ENCODE measurements at places on chromosomes 3 and 15.

- no peak for DNase-seq
Measured at GRCh38 chr15:74259292-74259648, 23.1 kb downstream of the CCDC33 start.

DNA sequence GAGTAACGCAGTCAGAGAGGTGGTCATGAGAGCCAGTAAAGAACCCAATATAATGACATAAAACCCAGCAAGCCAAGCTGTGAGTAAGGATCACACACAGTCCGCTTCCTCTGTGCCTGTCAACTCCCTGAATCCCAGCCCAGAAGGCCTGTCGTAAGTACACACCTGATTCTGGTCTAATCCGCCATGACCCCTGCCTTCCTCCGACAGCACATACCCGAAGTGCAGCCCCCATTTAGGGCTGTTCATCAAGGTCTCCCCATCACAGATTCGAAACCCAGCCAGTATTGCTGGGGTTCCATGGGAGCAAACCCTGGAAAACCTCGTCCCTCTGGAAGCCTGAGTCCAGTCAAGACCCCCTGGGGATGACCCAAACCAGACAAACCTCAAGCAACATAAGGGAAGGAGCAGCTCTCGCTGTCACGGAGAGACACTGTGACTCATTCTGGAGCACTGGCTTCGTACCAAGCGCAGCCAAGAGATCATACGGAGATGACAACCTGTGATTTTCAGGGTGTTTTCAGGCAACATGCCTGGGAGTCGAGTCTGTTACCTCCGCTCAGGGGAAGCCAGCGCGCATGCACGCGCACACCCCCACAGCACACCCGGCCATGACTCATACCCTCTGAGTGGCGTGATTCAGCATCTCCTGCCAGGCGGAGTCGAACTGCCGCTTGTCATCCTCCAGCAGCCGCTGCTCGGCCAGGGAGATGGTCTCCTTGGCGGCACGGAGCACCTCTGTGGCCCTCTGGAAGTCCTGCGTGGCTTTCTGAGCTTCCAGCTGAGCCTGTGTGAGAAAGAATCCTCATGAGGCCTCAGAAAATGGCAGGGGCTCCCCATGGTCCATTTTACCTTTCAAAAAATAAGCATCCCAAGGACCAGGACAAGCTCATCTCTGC lies 63.0 kb downstream of the SH3BP5 start:
- DNase-seq, result peak; percentile 55

- no peak for DNase-seq
Measured at GRCh38 chr3:177553579-177553978, 356.3 kb upstream of the TBL1XR1 start.

DNA sequence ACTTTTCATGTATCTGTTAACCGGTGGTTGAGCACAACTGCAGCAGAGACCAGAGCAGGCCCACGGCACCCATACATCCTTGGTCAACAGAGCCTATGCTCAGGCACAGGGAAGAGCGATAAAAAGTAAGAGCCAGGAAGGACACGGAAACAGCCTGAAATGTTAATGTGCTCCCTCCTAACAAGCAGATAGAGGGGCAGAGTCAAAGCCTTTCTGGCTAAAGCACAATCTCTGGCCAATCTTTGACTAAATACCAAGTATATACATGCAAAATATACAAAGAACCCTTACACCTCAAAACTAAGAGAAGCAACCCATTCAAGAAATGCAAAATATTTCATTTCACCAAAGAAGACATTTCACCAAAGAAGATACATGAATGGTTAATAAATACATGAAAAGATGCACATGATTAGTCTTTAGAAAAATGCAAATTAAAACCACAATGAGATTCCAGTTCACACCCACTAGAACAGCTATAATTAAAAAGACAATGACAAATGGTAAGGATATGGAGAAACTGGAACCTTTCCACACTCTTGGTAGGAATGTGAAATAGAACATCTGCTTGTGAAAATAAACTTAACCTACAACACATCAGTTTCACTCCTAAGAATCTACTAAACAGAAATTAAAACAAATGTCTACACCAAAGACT lies 88.0 kb downstream of the OSBPL10 start:
- DNase-seq, result no peak

GRCh38 chr3:33900809-33901505 lies 102.5 kb downstream of the PDCD6IP start:
- no peak for DNase-seq

GRCh38 chr3:143763564-143764162 lies 84.6 kb downstream of the SLC9A9 start:
- DNase-seq, result peak; percentile 32

GRCh38 chr3:188282871-188283270 lies 128.9 kb downstream of the LPP start:
- DNase-seq, result no peak

- no peak for DNase-seq
Measured at GRCh38 chr3:137207616-137208015, 249.8 kb downstream of the IL20RB start.

GRCh38 chr3:98513091-98513511 lies 9.6 kb downstream of the CLDND1 start:
- DNase-seq, result no peak

GRCh38 chr15:57171426-57171825 lies 204.9 kb upstream of the CGNL1 start:
- DNase-seq, result no peak

DNA sequence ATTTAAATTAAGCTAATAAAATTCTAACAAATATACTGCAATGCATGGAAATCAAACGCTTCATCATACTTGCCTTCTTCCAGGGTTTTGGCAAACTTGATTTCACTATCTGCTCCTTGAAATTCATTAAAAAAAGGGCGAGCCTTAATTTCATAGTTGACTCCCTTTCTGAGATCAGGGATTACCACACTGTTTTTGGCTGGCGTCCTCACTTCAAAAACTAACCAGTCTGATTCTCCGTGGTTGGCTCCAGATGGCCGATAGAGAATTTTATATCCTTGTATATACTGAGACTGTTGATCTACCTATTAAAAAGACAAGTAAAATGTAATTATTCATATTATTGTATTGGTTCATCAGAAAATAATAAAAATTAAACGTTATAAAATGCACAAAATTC lies 1106.8 kb downstream of the ROBO1 start:
- no peak for DNase-seq

- no peak for DNase-seq
Measured at GRCh38 chr3:47082519-47082918, 81.4 kb downstream of the SETD2 start.

DNA sequence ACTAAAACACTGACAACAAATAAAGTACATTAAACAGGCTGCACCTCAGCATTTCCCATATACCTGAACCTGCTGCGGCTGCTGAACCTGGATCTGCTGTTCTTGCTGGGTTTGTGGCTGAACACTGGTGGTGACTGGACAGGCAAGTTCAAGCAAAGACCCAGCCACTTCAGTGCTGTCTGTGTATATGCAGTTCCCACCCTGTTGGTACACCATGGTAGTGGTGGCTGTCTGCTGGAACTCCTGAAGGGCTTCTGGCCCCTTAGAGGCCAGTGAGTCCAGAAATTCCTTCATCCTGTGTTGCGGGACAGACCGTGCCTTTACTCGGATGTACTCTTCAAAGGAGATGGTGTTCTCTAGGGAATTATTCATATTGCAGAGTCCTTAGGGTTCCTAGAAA lies 17.2 kb downstream of the QRICH1 start:
- DNase-seq, result no peak

- DNase-seq, result no peak
Measured at GRCh38 chr15:101065570-101066221, 146.5 kb downstream of the LRRK1 start.

DNA sequence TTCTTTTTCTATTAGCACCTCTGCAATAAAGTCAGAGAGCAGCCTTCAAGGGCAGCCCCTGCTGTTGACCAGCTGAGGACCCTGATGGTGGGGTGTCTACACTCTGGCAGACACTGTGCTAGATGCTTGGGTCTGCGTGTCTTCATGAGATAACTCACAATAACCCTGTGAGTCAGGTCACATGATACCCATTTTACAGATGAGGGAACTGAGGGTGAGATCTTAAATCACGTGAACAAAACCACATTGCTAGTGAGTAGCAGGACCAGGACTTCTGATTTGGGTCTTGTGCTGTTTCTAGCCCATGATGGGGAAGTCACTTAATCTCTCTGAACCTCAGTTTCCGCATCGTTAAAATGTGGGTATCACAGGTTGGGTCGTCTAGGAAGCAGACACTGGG lies 118.5 kb upstream of the LIPC start:
- no peak for DNase-seq

GRCh38 chr3:12188681-12189287 lies 30.1 kb upstream of the TIMP4 start:
- no peak for DNase-seq

GRCh38 chr3:126551121-126551838 lies 7.5 kb downstream of the C3orf22 start:
- peak; percentile 38 for DNase-seq

DNA sequence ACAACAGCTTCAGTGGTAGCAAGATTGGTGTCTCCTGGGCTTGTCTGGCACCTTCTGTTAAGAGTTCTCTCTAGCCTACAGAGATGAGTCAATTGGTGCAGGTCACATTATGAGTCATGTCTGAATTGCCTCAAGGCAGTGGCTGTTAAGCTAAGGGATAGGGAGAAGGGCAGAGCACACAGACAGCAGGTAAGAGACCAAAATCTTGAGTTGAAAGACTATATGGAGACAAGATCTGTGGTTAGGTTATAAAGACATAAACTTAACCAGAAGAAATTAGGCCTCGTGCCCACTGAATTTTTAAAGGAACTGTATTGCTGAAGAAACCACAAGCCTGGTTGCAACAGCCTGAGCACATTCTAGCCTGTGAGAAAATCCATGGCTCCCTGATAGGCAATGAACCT lies 19.2 kb upstream of the KPNA1 start:
- no peak for DNase-seq

DNA sequence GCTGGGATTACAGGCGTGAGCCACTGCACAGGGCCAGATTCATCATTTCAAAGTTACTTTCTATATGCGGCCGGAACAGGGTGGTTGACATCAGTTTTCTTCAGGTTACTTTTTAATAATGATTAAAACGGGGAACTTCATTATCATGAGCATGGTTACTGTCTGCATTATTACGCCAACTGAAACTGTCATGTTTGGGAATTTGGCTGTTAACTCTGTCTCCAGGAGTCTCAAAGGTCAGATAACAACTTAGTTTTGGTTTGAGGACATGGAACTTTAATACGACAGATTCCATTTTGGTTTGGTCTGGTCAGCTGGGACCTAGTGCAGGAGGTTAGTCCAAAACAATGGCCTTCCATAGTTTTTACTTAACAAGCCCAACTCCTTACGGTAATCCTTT lies 8.5 kb downstream of the CYP8B1 start:
- DNase-seq, result no peak

GRCh38 chr3:110686701-110687100 lies 384.9 kb upstream of the NECTIN3 start:
- DNase-seq, result no peak

GRCh38 chr3:59152943-59153342 lies 103.1 kb upstream of the CFAP20DC start:
- no peak for DNase-seq

GRCh38 chr15:101662203-101662602 lies 10.0 kb upstream of the TM2D3 start:
- no peak for DNase-seq

DNA sequence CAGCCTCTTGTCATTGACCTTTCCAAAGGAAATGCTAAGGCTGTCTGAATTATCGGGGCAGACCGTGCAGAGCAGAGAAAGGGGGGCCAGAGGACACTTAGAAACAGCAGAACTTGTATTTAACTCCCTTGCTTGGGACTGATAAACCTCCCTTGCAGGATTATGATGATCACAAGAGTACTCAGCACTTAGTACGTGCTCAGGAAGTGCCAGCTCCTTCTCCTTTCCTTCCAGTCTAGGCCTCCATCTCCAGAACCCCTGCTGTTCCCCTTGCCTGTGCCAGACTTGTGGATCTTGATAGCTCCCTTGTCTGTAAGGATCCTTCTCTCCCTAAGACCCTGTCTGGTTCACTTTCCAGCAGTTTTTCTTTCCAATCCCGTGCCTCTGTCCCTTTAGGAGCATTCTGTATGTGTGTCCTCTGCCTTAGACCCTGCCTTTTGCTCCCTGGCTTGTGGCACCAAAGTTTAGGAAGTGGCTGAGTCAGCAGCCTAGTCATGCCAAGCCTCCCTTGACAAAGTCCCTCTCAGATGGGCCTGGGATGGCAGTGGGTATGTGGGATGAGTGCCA lies 747 bp downstream of the SORD start:
- no peak for DNase-seq
